ENCODE measurements at places on chromosomes 1 and 21.

DNA sequence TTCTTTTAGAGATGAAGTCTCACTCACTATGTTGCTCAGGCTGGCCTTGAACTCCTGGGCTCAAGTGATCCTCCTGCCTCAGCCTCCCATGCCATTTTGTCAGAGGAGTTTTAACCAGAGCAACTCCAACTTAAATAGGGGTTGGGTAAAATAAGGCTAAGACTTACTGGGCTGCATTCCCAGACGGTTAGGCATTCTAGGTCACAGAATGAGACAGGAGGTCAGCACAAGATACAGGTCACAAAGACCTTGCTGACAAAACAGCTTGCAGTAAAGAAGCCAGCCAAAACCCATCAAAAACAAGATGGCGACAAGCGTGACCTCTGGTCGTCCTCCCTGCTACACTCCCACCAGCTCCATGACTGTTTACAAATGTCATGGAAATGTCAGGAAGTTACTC is 5.7 kb upstream of the DNAH14 start:
- no peak for DNase-seq

- no peak for DNase-seq
Measured at GRCh38 chr1:231571904-231572303, 43.4 kb downstream of the TSNAX start.

GRCh38 chr1:47189844-47190508 is at the start of gene PDZK1IP1:
PDZK1IP1 (minus strand) TSS chr1:47190036; CDS start chr1:47189932, 104 bp downstream.
- DNase-seq = no peak

GRCh38 chr1:65048335-65048734 is 82.0 kb upstream of the JAK1 start:
- no peak for DNase-seq

DNA sequence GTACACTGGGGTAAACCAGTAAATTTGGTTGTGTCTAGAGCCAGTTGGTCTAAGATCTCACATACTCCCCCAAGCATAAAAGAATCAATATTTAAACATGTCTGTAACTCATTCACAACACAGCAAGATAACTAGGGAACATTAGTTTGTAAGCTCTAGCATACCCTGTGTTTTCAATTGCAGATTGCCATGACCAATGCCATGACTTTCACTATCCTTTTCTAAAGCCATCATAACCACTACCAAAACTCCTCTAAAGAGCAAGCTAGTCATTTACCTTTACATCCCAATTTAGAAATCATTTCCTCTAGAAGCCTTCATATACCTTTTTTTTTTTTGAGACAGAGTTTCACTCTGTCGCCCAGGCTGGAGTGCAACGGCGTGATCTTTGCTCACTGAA is 56.5 kb upstream of the PLA2G4A start:
- DNase-seq = peak; percentile 56

GRCh38 chr1:176691251-176692228 is 228.6 kb downstream of the PAPPA2 start:
- peak; percentile 73 for DNase-seq

DNA sequence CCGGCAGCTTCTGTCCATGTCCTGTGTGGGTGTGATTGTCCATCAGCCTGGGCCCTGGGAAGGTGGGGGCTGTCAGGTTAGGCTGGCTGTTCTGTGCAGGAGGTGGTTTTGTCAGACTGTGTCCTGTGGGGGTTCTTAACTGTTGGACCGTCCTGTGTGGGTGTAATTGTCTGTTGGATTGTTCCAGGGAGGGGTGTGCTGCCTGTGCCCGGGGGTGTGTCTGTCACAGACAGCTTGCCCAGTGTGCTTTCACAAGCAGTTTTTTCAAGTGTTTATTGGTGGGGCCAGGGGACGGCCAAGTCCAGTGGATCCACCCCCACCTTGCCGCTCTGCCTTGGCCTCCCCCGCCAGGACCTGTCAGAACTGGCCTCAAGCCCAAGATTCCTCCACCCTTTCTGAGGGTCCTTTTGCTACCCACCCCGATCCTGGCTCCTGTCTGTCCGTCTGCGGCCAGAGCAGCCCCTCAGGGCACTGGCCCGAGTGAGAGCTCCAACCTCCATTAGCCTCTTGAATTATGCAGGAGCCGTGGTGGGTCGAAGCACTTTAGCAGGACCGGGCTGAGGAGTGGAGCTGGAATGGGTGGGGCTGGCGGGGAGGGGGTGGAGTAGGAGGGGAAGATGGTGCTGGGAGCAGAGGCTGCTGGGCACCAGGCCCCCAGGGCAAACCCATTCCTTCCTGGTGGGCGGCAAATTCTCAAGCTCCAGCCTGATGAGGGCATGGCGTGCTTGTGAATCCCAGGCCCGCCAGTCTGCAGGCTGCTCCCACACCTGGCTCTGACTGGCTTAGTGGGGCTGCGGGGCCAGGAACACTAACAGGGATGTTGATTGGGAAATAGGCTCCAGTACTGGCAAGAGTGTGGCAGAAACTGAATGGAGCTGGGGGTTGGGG is 47.2 kb downstream of the PTPRF start:
- no peak for DNase-seq

DNA sequence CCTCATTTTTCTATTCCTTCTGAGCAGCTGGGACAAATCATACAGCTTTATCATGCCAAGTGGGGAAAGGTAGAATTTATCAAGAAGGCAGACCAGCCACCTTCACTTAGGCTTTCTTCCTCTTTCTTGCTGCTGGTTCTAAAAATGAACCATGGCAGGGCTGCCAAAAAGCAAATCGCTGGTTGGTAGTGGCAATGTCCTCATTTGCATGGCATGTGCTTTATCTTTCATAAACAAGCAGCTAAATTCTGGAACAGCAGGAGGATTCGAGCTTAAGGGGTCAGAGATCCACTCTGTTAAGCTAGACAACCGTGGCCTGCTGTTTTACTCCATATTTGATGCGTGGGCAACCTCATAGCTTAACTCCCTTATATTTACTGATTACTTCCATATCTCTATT is 91.3 kb downstream of the RPE65 start:
- peak; percentile 6 for DNase-seq

DNA sequence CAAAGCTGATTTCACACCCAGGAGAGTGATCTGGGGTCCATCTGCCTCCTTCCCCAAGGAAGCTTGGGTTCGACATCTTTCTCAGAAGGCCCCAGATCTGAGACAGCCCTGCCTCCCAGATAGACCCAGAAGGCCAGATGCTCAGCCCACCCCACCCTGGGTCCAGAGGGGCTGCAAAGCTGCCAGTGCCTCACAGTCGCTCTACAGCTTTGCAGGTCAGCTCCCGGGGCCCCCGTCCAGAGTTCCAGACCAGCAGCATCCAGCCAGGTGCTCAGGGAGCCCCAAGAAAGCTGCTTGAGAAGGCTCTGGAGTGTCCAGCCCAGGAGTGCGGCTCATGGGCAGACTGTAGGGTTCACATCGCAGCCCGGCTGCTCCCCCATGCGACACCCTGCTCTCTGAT is 142.8 kb upstream of the ARHGEF16 start:
- no peak for DNase-seq

Measured in GM12865 (cell line).